ENCODE measurements at places on chromosomes 13 and 19.

DNA sequence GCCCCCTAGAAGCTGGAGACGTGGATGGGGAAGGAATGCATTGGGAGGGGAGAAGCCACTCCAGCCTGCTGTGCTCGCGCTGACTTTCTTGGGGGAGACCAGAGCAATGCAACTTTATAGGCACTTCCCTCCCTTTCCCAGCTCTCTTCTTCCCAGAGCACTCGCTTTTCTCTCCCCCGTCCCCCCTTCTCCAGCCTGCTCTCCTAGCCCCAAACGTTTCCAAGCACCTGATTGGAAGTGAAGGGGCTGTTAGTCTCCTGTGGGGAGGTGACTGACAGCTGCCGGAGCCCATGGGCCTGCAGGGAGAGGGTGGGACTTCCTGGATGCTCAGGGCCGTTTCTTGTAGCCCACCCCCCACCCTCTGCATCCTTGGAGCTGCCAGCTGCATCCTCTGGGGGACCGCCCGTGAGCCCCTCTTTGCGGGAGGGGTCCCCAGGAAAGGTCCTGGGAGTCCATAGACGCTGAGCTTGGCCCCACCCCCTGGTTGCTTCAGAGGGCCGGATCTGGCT is 2.5 kb downstream of the HDGFL2 start:
- peak; percentile 84 for DNase-seq

GRCh38 chr13:55483626-55484158 is 1657.0 kb upstream of the PRR20A start:
- DNase-seq: no peak

DNA sequence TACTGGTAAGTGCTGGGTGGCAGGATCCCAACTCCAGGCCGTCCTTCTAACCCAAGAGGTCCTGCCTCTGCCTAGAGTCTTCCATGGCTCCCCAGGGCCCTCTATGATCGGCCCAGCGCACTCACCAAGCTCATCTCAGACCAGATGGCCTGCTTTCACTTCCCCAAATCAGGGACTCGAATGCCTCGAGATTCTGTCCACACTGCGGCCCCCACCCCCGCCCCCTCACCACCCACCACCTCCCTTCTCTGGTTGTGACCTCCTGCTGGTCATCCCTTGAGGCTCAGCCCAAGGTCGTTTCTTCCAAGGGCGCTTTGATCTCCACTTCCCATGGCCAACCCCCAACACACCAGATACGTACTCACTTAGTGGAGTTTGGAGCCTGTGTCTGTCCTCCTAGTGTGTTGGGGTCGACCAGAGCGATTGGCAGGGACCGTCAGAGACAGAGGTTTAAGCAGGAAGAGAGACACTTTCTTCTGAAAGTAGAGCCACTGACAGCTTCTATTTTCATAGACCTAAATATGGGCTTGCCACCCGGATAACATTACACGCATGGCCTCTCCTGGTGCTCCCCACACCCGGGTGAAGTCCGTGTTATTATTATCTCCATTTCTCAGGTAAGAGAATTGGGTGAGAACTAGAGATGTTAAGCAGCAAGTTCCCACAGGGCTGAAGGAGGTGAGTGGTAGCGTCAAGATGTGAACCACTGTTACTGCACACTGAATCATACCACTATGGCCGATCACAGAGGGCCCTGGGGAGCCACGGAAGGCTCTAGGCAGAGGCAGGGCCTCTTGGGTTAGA is at the start of gene FCER2:
Gene FCER2, minus strand, starts transcription at position 478 of the 804 bp plus-strand sequence. CDS start 2,371 bp downstream, outside the sequence.
- no peak for DNase-seq

GRCh38 chr13:49681842-49682435 is 9.3 kb downstream of the EBPL start:
- peak; percentile 29 for DNase-seq

GRCh38 chr13:30196025-30196424 is 111.3 kb downstream of the KATNAL1 start:
- DNase-seq: peak; percentile 51

Data from stomach (tissue), 19 donors.